ENCODE measurements at places on chromosomes 16 and 17.

- DNase-seq, result no peak
Observed at GRCh38 chr17:5931616-5932015, 138.6 kb upstream of the WSCD1 start.

- no peak for DNase-seq
Observed at GRCh38 chr17:47246120-47246519, 7.5 kb upstream of the ITGB3 start.

DNA sequence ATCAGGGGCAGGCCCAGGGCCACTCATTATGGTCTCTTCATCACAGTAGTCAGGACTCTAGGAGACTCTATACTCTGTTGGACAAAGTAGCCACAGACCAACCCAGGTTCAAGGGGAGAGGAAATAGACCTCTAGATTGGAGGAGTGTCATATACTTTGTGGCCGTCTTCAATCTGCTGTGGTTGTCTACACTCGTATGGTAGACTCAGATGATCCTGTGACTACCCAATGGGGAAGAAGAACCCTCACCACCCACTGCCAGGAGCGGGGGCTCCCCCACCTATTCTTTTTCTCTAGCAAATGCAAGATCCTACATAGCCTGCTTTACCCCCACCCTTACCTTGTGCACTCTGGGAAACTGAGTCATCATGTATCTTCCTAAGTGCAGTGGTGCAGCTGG, 80.5 kb downstream of the KSR1 start:
- DNase-seq, result no peak

GRCh38 chr17:19877364-19877945, 9.7 kb upstream of the ULK2 start:
- no peak for DNase-seq

- peak; percentile 84 for DNase-seq
Observed at GRCh38 chr17:45013021-45013997, 38.1 kb downstream of the DCAKD start.

All from spinal cord (tissue), 10 donors.